ENCODE measurements at places on chromosomes 5 and 9. TPM values are rescaled to one million over a fixed set of nuclear protein-coding genes. Genes with fewer than 3 reads are reported as not detected.

JAKMIP2 gene
- total RNA-seq, result 2.9 TPM

GLRA1 gene
- total RNA-seq, result not detected

ENG gene
- total RNA-seq, result 76.0 TPM

DMRT3 gene
- 0.58 TPM for total RNA-seq

ANKRD31 gene
- total RNA-seq, result 0.41 TPM
